ACHN (cell line): ENCODE measurements at places on chromosomes 4 and X.

- peak; percentile 79 for DNase-seq
Measured at GRCh38 chr4:185811509-185812364, at the start of gene SORBS2. SORBS2 (minus strand) TSS chr4:185812194; CDS start chr4:185690571, 121,623 bp downstream.

- DNase-seq, result peak; percentile 51
Measured at GRCh38 chrX:153723351-153724251, 586 bp downstream of the BCAP31 start.

DNA sequence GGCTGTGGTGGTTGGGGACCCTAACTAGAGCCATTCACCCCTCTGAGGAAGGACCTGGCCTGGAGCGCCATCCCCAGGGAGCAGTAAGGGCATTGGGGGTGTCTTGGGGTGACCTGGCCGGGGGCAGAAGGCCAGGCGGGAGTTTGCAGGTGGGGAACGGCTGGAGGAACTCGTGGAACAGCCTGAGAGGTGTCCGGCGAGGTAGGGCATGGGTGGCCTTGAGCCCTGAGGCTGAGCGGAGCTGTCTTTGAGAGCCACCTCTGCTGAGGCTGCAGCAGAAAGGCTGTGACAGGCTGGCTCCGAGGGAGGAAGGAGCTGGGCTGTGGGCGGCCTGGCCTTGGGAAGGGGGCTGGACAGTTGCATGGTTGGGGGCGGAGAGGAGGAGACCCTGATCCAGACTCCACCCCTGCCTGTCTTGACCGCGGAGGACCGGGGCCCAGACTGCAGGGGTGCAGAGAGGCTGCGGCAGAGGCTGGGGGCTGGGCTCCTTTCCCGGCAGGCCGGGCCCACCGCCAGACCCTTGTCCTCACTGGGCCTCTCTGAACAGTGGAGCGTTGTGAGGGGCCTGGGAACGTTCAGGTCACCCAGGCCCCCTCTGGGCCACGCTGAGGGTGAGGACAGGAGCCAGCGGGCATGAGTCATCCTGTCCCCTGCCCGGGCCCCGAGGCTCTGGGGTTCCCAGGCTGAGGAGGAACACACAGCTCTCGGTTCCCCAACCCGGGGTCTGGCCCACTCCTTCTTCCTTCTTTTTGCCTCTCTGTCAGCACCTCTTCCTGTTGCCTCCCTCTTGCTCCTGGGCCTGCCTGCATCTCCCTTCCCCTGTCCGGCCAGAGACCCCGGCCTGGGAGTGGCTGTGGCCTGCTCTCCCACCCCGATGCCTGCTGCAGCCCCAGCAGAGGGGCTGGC is 8.1 kb downstream of the SH3BP2 start:
- DNase-seq, result no peak

DNA sequence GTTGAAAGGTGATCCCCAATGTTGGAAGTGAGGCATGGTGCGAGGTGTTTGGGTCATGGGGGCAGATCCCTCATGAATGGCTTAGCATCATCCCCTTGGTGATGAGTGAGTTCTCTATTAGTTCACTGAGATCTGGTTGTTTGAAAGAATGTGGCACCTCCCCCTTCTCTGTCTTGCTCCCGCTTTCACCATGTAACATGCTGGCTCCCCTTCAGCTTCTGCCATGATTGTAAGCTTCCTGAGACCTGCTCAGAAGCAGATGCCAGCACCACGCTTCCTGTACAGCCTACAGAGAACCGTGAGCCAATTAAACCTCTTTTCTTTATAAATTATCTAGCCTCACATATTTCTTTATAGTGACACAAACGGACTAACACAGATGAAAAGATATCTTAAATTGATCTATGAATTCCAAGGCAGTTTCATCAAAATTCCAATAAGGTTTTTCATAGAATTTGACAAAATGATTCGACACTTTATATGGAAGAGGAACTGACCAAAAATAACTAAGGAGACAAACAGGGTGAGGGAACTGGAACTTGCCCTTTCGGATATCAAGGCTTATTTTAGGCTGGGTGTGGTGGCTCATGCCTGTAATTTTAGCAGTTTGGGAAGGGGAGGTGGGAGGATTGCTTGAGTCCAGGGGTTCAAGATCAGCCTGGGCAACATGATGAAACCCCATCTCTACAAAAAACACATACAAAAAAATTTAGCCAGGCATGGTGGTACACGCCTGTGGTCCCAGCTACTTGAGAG is 56.9 kb upstream of the OGT start:
- no peak for DNase-seq

DNA sequence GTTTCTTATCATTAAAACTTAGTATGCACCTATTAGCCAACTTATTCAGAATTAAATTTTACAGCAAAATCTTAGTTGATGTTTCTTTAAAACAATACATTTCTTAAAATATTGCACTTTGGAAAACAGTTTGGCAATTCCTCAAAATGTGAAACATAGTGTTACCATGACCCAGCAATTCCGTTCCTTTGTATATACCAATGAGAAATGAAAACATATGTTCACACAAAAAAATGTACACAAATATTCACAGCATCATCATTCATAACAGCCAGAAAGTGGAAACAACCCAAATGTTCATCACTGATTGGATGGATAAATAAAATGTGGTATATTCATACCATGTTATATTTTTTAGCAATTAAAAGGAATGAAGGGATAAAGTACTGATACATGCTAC is 50.2 kb downstream of the WDR44 start:
- DNase-seq, result no peak

GRCh38 chrX:19543951-19544381 is 28.7 kb upstream of the MAP3K15 start:
- no peak for DNase-seq

- DNase-seq, result peak; percentile 56
Measured at GRCh38 chr4:87949961-87950360, 25.6 kb upstream of the SPP1 start.
